Mammary epithelial cell (primary cell): ENCODE measurements at places on chromosomes 4 and X.

DNA sequence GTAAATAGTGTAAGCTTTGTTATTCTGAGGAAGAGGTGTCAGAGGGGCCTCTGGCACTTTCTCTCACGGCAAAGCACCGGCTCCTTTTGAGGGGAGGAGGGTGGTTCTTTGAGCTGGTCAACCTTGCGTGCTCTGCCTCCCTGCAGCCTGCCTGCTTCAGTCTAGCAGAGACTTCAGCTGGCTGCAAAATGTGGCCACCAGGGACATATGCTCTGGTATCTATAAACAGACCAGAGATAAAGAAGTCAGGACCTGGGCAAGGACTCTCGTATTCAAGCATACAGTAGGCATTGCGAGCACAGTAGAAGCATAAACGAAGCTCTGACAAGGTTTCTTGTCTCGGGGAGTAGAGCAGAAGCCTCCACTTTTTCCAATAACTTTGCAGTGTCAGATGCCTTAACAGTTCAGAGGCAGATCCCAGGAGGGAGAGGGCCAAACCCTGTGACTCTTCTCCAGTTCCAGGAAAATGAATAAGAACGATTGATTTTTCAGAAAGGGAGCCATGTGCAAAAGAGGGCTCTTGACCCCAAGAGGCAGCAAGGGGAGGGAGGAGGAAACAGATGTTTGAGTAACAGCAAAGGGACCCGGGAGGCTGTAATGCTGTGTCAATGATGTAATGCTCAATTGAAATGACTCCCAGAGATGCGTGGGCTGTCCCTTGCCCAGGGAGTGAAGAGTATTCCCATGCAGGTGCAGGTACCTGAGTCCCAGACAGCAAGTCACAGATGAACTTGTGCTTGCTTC, 57.9 kb upstream of the TEX13D start:
- no peak for DNase-seq

- no peak for DNase-seq
Observed at GRCh38 chrX:116285501-116285900, 115.0 kb downstream of the AGTR2 start.

DNA sequence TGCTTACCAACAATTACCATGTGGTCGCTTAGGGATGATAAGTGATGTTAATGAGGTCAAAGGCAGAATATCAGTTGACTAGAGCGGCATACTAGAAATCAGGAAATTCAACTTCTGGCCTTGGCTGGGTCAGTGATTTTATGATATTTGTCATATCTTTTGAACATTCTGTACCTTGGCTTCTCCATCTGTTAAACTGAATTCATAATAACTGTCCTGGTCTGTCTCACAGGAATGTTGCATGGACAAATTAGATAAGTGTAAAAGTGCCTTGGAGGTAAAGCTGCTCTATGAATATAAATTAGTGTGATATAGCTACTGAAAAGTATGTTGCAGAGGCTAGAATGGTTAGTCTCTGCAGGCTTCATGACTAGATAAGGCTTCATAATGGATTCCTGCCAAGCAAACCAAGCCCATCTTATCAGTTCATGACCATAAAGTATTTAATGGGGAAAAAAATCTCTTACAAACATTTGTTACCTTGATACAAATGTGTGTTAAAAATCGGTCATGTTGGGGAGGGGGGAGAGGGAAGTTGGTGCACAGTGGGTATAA, 104.6 kb upstream of the BMPR1B start:
- DNase-seq: no peak

GRCh38 chr4:138639018-138639741, 376.4 kb upstream of the NOCT start:
- peak; percentile 14 for DNase-seq

DNA sequence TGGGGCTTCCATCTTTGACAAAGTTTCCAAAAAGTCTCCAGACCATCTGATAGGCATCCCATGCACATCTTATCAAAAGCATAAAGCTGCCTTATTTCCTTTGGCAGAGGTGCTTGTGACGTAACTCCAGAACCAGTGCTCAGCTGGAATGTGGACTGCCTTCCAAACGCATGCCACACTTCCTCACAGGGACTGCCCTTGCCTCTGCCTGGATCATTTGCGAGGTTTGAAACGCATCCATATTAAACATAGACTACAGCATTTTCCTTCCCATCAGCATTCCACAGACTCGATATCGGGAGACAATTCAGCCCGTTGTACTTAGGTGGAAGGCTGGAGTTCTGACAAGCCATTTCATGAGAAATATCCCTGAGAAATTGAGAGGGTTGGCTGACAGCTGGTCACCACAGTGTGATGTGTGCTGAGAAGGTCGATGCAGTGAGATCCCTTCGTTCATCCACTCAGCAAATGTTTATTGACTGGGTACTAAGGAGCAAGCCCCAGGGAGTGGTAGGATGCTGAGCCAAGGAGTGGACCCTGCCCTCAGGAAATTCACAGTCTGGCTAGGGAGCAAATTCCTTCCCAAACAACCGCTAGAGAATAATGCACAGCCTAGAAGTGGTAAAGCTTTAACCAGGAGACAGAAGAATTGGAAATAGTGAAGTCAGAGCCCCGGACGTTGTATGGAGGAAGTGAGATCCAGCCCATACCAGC, 376.0 kb downstream of the BCOR start:
- DNase-seq: no peak
